ENCODE measurements at places on chromosomes 5 and 9.

DNA sequence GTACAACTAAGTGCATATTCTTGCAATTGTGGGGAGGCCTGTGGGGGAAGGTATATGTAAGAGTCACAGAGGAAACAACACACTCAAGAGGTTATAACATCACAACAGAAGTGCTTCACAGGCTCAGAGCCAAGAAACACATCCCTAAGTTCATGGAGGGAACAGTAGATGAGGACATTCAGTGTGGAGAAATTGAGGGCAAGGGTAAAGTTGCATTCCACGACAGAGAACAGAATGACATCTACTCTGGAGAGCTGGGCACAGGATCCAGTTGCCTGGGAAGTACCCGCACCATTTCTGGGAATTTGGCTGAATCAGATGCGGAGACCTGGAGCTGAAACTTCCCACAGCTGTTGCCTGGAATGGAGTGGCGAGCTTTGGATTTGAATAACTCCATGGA is 197.2 kb downstream of the NXNL2 start:
- DNase-seq, result no peak

GRCh38 chr9:36888551-36888950 is 145.5 kb downstream of the PAX5 start:
- no peak for DNase-seq

DNA sequence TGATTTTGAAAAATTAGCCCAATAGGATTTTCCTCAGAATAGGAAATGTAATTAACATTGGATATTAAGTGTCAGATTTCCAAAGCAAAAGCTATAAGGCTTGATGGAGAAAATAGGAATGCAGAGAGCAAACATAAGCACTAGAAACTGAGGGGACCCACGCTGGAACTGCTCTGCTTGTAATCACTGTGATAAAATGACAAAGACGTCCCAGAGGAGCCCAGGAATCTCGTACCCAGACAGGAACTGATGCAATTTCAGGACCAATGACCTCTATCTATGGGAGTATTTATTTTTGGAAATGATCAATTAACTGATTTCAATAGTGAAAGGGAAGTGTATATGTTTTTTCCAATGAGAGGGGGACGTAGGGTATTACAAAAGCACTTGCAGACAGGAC is 714.5 kb upstream of the WWC1 start:
- no peak for DNase-seq

DNA sequence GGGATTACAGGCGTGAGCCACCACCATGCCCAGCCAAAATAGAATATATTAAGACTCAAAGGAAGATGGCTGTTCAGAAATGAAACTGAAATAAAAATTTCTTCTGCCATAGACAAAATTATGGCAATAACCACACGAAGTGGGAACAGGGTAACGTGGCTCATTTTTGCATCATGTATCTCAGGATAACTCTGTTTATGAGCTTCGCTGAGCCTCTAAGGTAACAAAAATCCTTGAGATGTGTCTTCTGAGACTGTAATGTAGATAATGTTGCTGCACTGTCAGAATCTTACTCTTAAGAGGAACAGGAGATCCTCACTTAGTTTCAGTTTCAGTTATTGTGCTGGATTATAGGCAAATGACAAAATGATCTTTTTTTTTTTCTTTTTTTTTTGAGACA is 153.8 kb downstream of the GOLPH3 start:
- DNase-seq, result no peak

DNA sequence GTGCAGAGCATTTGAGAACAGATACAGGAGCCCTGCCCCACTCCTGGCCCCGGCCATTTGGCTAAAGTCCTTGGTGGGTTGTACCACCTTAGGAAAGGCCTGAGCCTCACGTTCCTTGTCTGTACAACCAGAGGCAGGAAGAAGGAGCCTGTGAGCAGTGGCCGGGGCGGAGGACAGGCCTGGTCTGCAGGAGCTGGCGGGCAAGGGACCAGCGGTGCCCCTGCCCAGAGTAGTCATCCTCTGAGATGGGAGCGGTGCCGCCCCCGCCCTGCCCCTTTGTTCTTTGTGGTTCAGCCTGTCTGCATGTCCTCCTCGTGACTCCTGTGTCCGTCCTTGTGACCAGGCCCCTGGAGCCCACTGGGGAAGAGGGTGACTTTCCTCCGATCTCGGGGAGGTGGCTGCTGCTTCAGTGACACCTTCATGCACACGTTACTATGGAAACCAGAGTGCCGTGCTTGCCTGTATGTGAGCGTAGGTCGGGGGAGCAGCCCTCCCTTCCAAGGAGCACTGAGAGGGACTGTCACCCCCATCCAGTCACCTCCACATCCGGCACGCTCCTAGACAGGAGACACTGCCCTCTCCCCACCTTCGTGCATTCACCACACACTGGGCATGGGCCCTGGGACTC is 42.9 kb downstream of the UNC5A start:
- DNase-seq, result no peak

GRCh38 chr9:37966412-37967013 is 62.6 kb upstream of the SLC25A51 start:
- no peak for DNase-seq

DNA sequence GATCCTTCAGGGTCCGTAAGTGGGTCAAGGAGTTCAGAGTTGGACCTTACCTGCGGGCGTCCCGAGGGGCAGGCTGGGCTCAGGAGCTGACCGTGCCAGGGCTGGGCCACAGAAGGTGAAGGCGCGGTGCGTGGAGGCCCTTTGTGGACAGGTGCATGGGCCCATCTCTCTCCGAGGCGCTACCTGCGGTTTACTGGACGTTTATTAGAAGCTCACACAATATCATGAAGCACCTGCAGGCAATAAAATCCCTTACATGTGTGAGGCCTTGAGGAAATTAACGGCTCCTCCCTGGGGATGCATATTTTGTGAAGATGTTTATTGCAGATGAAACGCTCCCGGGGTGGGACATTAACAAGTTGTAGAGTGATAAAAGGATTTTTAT is 79.8 kb upstream of the LMX1B start:
- DNase-seq, result no peak

DNA sequence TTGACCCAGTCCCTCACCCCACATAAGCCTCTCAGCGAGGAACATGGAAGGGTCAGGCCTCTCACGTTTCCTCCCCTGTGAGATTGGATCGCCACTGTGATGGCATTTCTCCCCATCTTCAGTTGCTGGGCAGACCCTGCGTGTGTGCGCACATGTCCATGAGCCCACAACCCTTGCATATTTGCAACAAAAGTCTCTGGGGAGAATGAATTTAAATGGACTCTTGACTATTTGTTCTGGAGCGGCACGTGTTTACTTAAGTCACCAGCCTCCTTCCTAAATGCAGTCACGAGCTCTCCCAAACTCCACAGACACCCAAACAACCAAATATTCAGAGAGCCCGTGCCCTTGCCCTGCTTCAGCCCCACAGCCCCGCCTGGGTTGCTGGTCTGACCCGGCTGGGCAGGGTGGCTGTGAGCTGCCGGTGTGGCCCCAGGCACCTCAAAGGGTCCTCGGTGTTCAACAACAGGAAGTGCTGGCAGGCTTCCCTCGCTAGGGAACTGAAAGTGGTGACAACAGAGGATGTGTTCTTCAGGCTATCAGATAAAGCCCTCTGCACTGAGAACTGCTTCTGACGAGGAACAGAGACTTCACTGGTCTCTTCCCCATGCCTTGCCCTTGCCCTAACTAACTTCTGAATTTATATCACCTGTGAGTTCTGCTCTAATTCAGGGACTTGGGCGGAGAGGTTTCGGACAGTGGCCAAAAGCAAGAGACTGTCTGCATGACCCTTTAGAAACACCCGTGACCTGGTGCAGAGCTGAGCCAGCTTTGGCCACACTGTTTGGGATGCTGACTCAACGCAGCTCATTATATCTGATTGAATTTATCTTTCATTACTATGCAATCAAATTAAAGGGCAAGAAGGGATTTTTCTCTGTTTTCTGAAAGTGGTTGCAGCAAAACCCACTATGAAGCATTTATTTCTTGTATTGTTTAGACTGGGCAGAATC is 19.2 kb upstream of the CD180 start:
- DNase-seq, result peak; percentile 54

GRCh38 chr5:180156141-180156540 is 52.9 kb downstream of the RASGEF1C start:
- DNase-seq, result no peak

GRCh38 chr9:17669206-17669605 is 90.3 kb downstream of the SH3GL2 start:
- DNase-seq, result peak; percentile 46

- DNase-seq, result no peak
Measured at GRCh38 chr5:150534811-150535210, 26.9 kb downstream of the NDST1 start.

GRCh38 chr5:72474516-72474915 is 32.7 kb downstream of the ZNF366 start:
- no peak for DNase-seq

- DNase-seq, result no peak
Measured at GRCh38 chr5:121763665-121764064, 88.0 kb upstream of the FTMT start.

GRCh38 chr9:98018347-98018746 is 35.2 kb downstream of the ANP32B start:
- DNase-seq, result no peak

DNA sequence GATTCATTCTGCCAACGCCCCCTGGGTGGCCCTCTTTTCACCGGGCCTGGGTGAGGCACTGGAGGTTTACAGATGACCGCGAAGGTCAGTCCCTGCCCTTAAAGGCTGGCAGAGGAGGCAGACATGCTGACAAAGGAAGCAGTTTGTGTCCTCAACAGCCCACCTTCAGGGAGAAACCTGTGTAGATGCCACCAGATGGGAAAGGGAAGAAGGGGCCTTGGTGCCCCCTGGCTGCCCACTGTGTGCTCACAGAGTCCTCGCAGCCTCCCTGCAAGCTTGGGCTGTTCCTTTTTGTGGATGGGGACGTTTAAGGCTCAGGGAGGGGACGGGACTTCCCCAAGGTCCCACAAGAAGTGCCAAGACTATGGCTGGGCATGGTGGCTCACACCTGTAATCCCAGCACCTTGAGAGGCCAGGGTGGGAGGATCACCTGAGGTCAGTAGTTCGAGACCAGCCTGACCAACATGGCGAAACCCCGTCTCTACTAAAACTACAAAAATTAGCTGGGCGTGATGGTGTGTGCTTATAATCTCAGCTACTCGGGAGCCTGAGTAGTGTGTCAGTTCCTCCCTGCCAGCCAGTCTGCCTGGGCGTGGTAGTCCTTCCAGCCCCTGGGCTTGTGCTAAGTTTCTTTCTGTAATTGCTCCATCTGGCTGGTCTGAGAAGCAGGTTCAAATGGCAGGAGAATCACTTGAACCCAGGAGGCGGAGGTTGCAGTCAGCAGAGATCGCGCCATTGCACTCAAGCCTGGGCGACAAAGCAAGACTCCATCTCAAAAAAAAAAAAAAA is 36.2 kb downstream of the NEK6 start:
- DNase-seq, result peak; percentile 8

DNA sequence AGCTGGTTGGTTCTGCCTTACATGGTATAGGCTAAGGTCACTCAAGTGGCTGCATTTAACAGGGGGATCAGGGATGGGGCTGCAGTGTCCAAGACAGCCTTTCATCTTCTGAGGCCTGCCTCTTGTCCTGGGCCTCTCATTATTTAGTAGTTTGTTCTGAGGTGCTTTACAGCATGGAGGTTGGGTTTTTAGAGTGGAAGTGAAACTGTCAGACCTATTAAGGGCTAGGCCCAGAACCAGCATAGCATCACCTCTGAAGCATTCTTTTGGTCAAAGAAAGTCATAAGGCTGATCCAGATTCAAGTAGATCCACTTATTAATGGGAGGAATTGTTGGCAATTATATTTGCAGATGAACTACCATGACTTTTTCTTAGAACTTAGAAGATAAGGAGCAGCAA is 146.0 kb upstream of the NMUR2 start:
- no peak for DNase-seq

GRCh38 chr5:140764177-140764973 is 21.6 kb upstream of the PCDHA1 start:
- DNase-seq, result peak; percentile 17

DNA sequence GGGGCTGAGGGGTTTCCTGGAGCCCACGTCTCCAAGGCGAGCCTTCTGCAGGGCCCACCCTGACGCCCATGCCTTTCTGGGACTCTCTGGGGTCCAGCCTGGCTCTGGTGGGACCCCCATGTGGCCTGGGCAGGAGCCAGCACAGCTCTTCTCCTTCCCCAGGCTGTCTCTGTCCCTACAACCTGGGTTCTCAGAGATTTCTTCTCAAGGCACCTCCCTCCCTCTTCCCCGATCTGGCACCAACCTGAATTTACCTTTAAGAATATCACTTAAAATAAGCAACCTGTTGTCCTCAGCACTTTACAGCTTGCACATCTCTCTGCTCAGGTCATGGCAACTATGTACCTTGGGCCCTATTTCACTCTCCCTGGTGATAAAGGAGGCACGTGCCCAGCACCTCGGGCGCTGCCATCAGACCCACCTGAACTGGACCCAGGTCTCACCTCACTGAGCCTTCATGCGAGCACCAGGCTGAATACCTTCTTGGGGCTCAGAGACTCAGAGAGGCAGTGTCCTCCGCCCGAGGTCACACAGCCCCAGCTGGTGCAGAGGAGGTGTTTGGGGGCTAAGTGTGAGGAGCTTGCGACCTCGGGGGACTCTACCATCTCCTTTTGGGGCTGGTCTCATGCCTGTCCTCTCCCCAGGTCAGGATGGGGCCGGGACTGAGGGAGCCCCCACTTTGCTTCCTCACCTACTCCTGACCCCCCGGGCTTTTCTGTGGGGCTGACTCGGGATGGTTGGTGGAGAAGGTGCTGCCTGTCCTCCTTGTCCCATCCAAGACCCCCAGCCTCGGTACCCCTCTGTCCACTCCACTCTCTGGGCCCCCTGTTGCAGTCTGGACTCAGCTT is 217.7 kb downstream of the C9orf50 start:
- DNase-seq, result no peak

GRCh38 chr5:134142052-134142451 is 27.6 kb downstream of the TCF7 start:
- no peak for DNase-seq

DNA sequence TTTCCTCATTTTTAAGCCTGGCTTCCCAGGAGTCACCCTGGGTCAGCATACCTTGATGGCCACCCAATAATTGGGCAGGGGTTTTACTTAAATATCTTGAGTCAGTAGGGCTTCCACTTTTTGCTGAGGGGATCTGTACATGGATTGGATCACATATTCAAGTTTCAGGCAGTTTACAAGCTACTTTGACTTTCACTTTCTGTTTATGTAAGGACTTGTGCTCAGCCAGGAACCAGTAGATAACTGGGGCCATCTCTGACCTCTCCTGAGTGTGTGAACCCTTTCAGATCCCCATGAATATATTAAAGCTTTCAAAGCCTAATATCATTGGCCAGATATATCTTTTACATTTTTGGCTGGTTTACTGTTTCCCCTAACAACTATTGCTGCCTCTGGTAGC is 45.1 kb downstream of the SLCO6A1 start:
- peak; percentile 39 for DNase-seq

DNA sequence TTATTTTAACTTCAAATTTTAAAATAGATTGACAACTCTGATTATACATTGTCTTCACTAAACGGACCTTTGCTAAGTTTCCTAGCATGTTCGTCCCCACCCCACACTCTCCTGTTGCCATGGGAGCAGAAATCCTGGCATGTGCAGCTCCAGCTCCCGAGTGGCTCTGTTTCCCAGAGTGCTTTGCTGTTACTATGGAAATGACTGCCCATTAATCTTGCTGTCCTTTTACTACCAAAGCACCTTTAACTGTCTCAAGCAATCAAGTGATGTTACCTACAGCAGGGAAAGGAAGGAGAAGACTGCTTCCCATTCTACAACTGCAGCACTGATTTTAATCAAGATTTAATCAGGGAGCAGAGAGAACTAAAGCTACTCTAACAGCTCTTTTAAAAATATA is 212.0 kb upstream of the KIF2A start:
- no peak for DNase-seq

GRCh38 chr9:105757496-105758251 is 63.3 kb downstream of the TMEM38B start:
- peak; percentile 1 for DNase-seq

- DNase-seq, result no peak
Measured at GRCh38 chr5:152864447-152864846, 459.4 kb upstream of the NMUR2 start.

- no peak for DNase-seq
Measured at GRCh38 chr9:79603222-79603920, 31.6 kb downstream of the TLE4 start.
